Lung (tissue), 17 donors: ENCODE measurements at places on chromosomes 6 and 20. TPM values are rescaled to one million over a fixed set of nuclear protein-coding genes. Genes with fewer than 3 reads are reported as not detected.

DNA sequence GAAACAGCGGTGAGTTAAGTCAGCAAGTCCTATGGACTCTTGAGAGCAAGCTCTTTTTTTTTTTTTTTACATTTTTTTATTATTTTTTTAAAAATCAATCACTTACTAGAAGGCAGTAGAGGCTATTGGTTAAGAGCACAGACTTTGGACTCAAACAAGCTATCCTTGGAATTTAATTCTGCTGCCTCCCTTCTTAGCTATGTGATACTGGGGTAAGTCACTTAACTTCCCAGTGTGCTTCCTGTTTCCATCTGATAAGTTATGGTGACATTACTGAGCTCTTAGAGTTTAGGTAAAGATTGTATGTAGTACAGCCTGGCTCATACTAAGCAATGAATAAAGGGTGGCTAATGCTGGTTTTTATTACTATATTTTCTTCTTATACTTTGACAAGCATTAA lies 770.5 kb upstream of the FLRT3 start:
- no peaks in the 10 kb centered on the region for H3K4me1 ChIP-seq
- H3K4me3 ChIP-seq, result no peak overlapping the region
- DNase-seq, result no peak

DNA sequence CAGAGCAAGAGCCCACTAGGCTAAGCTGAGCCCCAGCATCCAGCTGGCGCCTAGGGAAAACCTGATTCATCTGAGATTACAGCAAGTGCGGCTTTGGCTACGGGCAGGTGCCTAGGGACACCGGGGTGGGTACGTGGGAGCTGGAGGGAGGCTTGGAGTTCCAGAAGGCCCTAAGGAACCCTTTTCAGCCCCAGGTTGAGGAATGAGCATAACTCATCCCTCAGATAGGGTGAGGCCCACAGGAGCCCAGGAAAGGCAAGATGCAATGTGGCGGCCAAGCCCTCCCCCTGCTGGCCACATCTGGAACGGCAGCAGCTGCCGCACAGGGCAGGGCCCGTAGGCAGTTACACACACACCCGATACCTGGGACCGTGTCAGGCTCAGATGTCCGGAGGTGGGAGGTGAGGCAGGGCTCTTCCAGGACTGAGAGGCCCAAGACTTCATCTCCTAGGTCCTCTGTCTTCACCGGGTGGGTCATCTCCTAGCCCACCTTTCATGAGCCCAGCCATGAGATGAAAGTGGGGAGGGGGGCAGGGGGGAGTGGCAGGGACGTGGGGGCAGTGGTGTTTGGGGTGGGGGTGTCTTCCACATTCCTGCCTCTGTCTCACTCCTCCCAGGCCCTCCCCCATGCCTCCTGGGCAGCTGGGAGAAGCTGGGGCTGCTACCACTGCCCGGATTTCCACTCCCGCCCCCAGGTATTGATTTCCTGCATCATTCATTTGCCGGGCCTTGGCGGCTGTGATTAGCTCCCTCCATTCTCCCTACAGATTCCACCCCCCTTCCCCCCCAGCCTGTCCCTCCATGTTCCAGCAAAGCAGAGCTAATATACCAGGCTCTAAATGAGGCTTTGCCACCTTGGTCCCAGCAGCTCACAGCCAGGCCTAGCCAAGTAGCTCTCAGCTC lies 5.5 kb downstream of the MDGA1 start:
- H3K36me3 ChIP-seq, result no peaks in the 10 kb centered on the region
- H3K4me3 ChIP-seq, result no peak overlapping the region
- H3K27me3 ChIP-seq, result no peaks in the 10 kb centered on the region
- H3K4me1 ChIP-seq, result peaks cover 10% of the 10 kb centered on the region
- peak; percentile 62 for DNase-seq

DNA sequence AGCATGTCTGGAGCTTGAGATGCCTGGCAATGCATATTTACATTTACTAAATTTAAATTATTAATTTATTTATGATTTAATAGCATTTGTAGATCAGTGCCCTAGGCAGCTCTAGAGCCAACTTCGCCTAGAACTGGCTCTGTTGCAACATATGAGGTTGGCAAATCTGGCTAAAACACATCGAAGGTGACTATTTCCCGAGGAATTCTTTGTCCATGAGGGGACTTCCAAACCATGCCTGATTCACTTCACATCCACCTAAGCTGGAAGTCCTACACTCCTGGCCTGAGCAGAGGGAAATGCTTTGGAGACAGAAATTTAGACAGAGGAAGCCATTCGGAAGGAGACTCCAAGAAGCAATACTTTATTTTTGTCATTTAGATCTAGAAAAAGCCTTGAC lies 211.0 kb upstream of the ARG1 start:
- no peaks in the 10 kb centered on the region for H3K4me1 ChIP-seq
- H3K36me3 ChIP-seq, result no peaks in the 10 kb centered on the region
- H3K27me3 ChIP-seq, result no peaks in the 10 kb centered on the region
- no peak overlapping the region for H3K4me3 ChIP-seq
- H3K27ac ChIP-seq, result no peak overlapping the region
- DNase-seq, result no peak

Gene SDCBP2
- 10.9 TPM for total RNA-seq

Gene KCNK16
- not detected for total RNA-seq

DNA sequence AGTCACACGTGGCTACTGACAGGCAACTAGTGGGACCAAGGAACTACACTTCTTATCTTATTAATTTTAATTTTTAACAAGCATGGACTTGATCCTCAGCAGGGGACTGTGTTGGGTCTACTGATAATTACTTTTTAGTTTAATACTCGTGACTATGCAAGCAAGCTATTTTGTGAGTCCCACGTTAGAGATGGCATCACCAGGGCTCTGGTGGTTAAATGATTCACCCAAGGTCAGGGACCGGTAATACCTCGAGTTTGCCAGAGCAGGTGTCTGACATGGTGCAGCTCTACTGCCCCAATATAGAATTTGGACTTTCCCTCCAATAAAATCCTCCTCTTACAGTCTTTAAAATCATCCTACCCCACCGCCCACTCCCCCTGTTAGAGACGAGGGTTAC lies 98.6 kb upstream of the RIN2 start:
- H3K36me3 ChIP-seq, result no peaks in the 10 kb centered on the region
- no peak for DNase-seq
- H3K27me3 ChIP-seq, result no peaks in the 10 kb centered on the region

Gene TRAPPC3L
- total RNA-seq, result 0.25 TPM

DNA sequence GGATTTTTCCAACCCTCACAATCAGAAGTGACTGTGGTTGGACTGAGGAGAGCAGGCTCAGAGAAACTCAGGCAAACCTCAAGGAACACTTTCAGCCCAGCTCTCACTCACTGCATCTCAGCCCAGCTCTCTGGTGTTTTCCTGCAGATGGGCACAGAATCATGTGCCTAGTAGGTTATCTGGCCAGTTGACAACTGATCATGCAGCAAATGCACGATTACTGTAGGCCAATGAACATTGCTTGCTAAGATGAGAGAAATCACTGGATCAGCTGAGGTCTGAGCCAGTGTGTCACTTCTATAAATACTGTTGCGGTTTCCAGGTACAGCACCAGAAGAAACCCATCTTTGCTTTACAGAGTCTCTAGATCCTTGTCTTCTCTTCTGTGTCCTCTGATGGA lies 540.5 kb downstream of the CD83 start:
- no peak overlapping the region for H3K27ac ChIP-seq
- H3K27me3 ChIP-seq, result no peaks in the 10 kb centered on the region
- no peaks in the 10 kb centered on the region for H3K36me3 ChIP-seq
- H3K4me3 ChIP-seq, result no peak overlapping the region

GRCh38 chr6:49557177-49557576 lies 6.7 kb downstream of the C6orf141 start:
- H3K4me3 ChIP-seq, result no peak overlapping the region
- no peak for DNase-seq
- no peaks in the 10 kb centered on the region for H3K27me3 ChIP-seq
- no peaks in the 10 kb centered on the region for H3K36me3 ChIP-seq

DNA sequence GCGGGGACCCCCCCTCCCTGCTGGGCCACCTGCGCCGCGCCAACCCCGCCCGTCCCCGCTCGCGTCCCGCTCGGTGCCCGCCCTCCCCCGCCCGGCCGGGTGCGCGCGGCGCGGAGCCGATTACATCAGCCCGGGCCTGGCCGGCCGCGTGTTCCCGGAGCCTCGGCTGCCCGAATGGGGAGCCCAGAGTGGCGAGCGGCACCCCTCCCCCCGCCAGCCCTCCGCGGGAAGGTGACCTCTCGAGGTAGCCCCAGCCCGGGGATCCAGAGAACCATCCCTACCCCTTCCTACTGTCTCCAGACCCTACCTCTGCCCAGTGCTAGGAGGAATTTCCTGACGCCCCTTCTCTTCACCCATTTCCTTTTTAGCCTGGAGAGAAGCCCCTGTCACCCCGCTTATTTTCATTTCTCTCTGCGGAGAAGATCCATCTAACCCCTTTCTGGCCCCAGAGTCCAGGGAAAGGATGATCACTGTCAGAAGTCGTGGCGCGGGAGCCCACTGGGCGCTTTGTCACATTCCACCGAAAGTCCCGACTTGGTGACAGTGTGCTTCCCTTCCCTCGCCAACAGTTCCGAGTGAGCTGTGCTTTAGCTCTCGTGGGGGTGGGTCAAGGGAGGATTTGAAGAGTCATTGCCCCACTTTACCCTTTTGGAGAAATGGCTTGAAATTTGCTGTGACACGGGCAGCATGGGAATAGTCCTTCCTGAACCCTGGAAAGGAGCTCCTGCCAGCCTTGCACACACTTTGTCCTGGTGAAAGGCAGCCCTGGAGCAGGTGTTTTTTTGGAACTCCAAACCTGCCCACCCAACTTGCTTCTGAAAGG lies 2.1 kb downstream of the VEGFA start:
- DNase-seq, result peak; percentile 63
- peaks cover 31% of the 10 kb centered on the region for H3K4me1 ChIP-seq
- H3K4me3 ChIP-seq, result peak overlapping the region; percentile 86
- no peaks in the 10 kb centered on the region for H3K27me3 ChIP-seq
- H3K27ac ChIP-seq, result peak overlapping the region; percentile 96

DNA sequence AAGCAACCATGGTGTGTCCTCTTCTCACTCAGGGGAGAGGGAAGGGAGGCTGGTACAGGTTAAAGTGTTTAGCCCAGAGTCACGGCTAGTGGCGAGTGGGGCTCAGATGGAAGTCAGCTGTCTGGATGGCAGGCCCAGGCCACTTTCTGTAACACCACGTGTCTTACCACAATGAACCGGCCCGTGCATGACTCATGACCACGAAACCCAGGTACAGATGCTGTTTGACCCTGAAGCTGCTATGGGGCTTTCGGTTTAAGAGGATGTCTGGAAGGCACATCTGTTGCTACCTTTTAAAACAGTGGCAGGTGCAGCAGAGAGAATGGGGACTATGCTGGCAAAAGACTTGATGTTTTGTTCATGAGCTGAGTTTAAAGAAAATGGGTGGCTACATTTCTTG lies 36.5 kb upstream of the MPC1 start:
- H3K4me3 ChIP-seq, result no peak overlapping the region
- no peaks in the 10 kb centered on the region for H3K27me3 ChIP-seq
- no peaks in the 10 kb centered on the region for H3K36me3 ChIP-seq
- no peaks in the 10 kb centered on the region for H3K4me1 ChIP-seq
- no peak for DNase-seq
- no peak overlapping the region for H3K27ac ChIP-seq

DNA sequence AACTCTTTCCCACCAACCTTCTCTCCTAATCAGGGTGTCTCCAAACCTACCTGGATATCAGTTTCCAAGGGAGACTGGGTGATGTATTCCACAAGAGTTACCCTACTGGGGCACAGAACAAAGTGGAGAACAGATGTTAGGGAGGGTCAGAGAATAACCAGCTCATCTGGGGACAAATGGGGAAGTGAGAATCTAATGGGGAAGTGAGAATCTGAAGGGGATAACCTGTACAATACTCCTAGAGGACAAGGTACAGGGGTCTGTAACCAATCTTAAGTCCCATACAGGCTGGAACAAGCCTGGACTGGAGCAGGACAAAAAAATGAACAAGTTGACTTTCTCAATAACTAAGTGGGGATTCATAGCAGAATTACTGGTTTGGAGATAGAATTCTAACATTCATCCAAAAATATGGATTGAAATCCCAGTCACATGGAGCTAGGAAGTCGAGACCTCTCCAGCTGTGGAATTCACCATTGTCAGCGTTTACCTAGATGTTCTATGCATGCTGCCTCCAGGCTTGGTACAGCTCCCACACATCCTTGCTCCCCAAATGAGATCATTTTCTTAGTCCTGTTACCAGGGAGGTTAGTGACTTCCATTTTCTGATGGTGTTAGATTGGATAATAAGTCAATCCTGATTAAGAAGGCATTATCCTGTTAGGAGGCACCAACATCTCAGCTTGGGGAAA lies 214.8 kb upstream of the MOCS1 start:
- H3K27me3 ChIP-seq, result no peaks in the 10 kb centered on the region
- no peaks in the 10 kb centered on the region for H3K36me3 ChIP-seq
- H3K4me1 ChIP-seq, result no peaks in the 10 kb centered on the region
- no peak overlapping the region for H3K4me3 ChIP-seq
- H3K27ac ChIP-seq, result no peak overlapping the region

GRCh38 chr6:75344021-75344420 lies 59.4 kb upstream of the TMEM30A start:
- H3K27me3 ChIP-seq, result no peaks in the 10 kb centered on the region
- no peaks in the 10 kb centered on the region for H3K36me3 ChIP-seq
- no peak overlapping the region for H3K4me3 ChIP-seq

Gene FGD2
- 76.7 TPM for total RNA-seq

GRCh38 chr20:32321390-32321789 lies 36.7 kb upstream of the ASXL1 start:
- peaks cover 14% of the 10 kb centered on the region for H3K36me3 ChIP-seq
- DNase-seq, result no peak
- H3K4me1 ChIP-seq, result no peaks in the 10 kb centered on the region
- H3K4me3 ChIP-seq, result no peak overlapping the region
- no peaks in the 10 kb centered on the region for H3K27me3 ChIP-seq

- no peaks in the 10 kb centered on the region for H3K36me3 ChIP-seq
- no peak overlapping the region for H3K4me3 ChIP-seq
Measured at GRCh38 chr20:54726687-54727300, 251.4 kb downstream of the DOK5 start.

GRCh38 chr20:11355345-11355744 lies 562.3 kb upstream of the BTBD3 start:
- no peaks in the 10 kb centered on the region for H3K36me3 ChIP-seq
- H3K4me1 ChIP-seq, result no peaks in the 10 kb centered on the region
- H3K4me3 ChIP-seq, result no peak overlapping the region
- H3K27me3 ChIP-seq, result no peaks in the 10 kb centered on the region

Gene RRAGD
- 12.7 TPM for total RNA-seq

- no peak overlapping the region for H3K4me3 ChIP-seq
- H3K36me3 ChIP-seq, result no peaks in the 10 kb centered on the region
- peaks cover 4% of the 10 kb centered on the region for H3K4me1 ChIP-seq
- no peak overlapping the region for H3K27ac ChIP-seq
- DNase-seq, result peak; percentile 17
Measured at GRCh38 chr6:30844118-30844535, 40.2 kb upstream of the DDR1 start.

Gene LTV1
- total RNA-seq, result 15.6 TPM

- H3K27ac ChIP-seq, result no peak overlapping the region
- no peaks in the 10 kb centered on the region for H3K27me3 ChIP-seq
- no peaks in the 10 kb centered on the region for H3K36me3 ChIP-seq
- no peak overlapping the region for H3K4me3 ChIP-seq
- DNase-seq, result no peak
Measured at GRCh38 chr6:15348528-15348927, 102.7 kb downstream of the JARID2 start.
